ENCODE measurements at places on chromosomes 11 and 22.

DNA sequence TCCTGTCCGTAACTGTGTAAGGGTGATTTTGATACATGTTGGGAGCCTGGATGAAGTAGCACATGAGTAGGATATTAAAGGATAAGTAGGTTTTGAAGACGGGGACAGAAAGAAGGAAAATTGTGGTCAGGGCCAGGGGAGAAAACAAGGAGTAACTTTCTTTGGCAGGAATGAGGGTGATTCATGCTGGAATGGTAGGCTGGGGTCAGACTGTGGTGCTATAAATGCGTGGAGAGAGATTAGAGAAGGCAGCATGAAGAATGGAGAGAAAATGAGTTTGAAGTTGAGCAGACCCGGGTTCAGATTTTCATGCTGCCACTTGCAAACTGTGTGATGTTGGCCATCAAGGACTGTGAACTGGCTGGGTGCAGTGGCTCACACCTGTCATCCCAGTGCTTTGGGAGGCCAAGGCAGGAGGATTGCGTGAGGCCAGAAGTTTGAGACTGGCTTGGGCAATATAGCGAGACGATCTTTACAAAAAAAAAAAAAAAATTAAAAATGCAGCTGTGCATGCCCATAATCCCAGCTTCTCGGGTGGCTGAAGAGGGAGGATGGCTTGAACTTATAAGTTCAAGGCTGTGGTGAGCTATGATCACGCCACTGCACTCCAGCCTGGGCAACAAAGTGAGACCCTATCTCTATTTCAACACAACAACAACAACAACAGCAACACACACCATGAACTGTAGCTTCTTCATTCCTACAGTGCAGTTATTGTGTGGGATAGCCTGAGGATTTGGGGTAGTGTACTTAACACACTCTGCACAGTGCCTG lies 22.3 kb downstream of the ZBTB16 start:
- DNase-seq, result no peak

DNA sequence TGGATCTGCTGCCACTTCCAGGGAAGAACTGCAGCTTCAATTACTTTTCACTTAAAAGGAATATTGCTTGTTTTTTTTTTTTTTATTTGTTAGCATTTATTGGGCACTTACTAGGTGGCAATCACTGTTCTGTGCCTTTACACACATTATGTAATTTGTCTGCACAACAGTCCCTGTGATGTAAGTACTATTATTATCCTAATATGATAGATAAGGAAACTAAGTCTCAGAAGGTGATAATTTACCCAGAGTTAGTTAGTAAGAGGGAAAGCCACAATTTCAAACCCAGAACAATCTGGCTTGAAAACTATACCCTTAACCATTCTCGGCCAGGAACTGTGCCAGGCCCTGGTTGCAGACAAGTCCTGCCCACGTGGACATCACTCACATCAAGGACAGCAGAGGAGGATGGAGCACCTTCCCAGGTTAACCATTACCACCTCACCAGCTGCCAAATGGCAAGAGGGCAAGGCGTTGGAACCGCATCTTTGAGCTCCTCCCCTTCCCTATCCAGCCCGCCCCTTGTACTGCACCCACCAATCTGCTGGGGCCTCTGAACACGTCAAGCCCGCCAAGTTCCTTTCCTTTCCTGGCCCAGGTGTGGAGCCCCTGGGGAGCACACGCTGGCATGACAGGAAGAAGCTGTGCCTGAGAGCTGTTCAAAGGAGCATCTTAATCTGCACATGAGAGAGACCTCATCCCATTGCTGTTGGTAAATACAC lies 78.4 kb downstream of the NAV2 start:
- DNase-seq, result no peak

- DNase-seq, result no peak
Measured at GRCh38 chr11:132357811-132358572, 987.6 kb downstream of the NTM start.

DNA sequence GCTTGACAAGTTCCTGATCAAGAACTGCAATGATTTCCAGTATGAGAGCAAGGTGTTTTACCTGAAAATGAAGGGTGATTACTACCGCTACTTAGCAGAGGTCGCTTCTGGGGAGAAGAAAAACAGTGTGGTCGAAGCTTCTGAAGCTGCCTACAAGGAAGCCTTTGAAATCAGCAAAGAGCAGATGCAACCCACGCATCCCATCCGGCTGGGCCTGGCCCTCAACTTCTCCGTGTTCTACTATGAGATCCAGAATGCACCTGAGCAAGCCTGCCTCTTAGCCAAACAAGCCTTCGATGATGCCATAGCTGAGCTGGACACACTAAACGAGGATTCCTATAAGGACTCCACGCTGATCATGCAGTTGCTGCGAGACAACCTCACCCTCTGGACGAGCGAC lies 12.0 kb downstream of the YWHAH start:
- no peak for DNase-seq

DNA sequence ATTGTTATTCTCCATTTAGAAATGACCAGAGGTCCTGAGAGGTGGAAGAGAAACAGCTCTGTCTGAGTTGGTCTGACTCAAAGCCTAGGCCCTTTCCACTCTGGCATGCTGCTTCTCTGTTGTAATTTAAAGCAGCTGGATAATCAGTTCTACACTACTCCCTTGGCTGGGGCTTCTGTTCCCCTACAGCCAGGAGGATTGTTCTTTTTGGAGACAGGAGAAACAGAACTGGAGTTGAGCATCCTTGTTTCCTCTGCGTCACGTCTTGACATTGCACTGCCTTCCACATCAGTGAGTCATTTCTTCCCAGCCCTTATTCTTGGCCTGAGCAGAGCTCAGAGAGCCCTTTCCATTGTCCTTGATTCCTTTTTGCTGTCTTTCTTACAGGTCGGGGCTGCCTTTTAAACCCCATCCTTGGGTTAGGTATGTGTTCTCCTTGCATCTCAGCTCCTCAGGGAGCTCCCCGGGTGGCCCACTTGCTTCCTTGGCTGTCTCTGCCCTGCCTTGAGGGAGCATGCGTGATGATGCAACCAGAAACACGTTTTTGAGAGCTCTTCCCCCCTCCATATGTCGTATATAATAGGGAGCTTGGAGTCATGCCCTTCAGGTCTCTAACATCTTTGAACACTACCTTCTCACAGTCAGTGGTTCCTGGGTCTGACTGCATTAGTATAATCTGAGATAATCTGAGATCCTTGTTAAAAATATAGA lies 35.7 kb downstream of the CYB5R2 start:
- no peak for DNase-seq

GRCh38 chr11:20089796-20090653 lies 70.2 kb downstream of the DBX1 start:
- no peak for DNase-seq
